8988T (cell line): ENCODE measurements at places on chromosomes 6 and 20.

DNA sequence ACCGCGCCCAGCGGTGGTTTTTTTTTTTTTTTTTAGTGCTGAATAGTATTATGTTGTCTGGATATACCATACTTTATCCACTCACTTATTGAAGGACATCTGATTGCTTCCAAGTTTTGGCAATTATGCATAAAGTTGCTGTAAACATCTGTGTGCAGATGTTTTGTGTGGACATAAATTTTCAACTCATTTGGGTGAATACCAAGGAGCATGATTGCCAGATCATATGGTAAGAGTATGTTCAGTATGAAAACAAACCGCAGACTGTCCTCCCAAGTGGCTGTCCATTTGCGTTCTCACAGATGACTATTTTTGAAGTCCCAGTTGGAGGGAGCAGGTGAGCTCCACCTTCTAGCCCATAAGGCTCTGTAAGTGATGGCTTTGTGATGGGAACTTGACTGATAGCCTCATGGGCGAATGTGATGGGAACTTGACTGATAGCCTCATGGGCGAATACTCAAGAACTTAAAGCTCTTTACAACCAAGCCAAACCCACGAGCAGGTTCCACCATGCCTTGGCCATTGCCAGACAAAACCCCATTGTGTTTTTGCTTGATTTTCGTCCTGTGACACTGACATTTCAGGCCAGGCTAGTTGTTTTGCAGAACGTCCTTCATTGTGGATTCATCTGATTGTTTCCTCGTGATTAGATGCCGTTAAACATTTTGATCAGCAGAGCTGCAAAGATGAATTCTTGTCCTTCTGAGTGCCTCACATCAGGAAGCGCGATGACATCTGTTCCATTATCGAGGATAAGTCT, 51.0 kb downstream of the ZBTB2 start:
- DNase-seq: no peak

DNA sequence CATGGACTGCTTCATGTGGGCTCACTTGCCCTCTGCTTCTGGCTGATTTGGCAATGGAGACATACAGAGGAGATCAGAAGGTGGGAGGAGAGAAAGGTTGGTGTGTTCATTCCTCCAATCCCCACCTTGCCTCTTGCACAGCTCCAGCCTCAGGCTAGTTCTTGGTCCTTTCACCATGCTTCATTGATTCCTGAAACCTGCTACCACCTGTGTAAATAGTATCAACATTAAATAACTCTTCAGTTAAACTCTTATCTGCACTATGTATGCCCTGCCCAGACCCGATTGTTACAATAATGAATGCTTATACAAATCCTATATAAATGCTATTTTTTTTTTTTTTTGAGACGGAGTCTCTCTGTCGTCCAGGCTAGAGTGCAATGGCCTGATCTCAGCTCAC, 174.5 kb downstream of the CD83 start:
- no peak for DNase-seq

DNA sequence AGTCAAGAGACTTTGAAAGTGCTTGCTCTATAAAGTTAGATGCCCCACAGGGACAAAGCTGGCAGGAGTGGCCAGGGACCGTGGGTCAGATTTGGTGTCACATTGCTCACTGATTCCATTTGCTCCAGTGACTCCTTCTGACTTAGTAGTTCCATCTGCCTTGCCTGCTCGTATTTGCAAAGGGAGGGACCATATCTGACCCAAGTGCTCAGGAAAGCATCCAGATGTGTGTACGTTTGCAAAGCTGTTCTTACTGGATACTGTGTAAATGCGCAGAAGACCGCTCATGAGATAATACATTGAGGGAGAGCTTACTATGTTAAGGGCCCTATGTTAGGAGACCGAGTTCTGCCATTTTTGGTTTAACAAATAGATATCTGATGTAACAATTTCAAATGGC, 21.2 kb upstream of the CCN6 start:
- no peak for DNase-seq

DNA sequence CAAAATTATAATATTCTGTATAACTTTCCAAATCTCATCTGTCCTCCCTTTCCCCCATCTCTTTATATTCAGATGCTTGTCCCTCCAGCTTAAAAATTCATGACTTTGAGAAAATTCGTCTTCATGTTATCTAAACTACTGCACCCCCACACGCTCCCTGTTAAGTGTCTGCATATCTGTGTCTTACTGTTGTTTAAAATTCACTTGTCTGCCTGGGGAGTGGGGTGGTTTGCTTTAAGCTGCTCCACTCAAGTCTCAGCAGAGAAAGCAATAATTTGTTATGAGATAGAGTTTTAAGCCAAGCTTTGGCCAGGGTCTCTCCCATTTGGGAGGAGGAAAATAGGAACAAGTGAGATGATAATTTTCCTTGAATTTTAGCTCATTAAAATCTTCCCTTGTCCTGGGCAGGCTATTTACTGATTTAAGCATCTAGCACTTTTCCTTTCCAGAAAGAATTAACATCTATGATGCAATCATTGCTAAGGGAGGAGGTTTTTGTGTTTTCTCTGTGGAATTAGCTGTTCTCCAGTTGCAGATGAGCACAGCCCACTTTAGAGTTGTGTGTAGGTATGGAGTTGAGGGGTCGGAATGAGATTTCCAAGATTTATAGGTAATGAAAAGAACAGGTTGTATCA, 36.8 kb downstream of the MTHFD1L start:
- no peak for DNase-seq
